ENCODE measurements at places on chromosomes 1 and 21.

GRCh38 chr1:17377325-17377953 lies 5.4 kb downstream of the PADI6 start:
- no peak for DNase-seq

- DNase-seq: no peak
Observed at GRCh38 chr1:184637664-184638240, 116.9 kb downstream of the EDEM3 start.

DNA sequence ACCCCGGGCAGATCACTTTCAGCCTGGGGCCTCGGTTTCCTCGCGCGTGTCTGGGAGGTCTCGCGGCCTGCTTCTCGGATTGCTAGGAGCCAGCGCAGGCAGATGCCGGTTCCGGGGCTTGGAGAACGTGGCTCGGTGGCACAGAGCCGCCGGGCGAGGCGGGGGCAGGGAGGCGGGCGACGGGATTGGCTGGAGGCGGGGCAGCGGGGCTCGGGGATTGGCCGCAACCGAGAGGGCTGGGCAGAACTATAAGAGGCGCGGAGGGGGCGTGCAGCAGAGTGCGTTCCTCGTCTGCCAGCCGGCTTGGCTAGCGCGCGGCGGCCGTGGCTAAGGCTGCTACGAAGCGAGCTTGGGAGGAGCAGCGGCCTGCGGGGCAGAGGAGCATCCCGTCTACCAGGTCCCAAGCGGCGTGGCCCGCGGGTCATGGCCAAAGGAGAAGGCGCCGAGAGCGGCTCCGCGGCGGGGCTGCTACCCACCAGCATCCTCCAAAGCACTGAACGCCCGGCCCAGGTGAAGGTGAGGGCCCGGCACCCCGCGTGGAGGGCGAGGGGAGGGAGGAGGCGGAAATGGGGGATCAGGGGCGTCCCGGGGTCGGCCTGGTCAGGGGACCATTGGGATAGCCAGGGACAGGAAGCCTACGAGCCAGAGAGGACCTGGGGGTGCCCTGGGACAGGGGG lies at the start of gene MFSD2A:
TSS of gene MFSD2A (plus strand) at position 276 of the 677 bp plus-strand sequence. CDS start at position 424, 148 bp downstream.
- DNase-seq: peak; percentile 99

DNA sequence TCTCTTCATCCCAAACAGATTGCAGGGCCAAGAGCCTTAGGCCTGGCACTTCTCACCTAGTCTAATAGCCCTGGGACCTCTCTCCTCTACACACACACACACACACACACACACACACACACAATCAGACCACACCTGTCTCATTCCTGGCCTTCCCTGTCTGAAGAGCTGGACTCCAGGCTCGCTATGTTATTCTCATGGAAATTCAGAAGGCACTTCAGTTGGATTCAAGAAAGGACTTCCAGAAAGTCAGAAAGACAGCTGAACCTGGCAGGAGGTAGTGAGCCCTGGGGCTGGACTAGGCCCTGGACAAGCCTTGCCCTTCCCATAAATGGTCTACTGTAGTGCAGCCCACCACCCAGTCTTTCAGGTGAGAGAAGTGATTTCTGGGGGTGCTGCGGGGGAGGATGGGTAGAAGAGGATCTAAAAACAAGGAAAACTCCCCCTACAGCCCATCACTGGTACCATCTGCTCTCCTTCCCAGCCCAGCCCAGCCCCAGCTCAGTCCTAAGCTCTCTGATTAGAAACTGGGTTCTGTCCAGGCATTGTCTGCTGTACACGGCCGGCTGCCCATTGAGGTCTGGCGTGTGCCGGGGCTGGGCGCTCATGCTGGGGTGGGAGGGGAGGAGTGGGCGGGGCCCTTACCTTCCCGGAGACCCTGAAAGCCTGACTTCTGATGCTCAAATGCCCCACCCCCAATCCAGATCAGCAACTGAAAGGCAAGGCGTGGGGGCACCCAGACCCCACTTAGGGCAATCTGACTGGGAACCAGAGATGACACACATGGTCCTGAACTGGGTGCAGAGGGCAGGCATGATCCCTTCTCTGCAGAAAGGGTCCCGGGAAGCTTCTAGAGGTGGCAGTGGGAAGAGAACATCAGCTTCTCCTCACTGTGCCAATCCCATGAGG lies 2.5 kb downstream of the KIF21B start:
- DNase-seq: no peak

DNA sequence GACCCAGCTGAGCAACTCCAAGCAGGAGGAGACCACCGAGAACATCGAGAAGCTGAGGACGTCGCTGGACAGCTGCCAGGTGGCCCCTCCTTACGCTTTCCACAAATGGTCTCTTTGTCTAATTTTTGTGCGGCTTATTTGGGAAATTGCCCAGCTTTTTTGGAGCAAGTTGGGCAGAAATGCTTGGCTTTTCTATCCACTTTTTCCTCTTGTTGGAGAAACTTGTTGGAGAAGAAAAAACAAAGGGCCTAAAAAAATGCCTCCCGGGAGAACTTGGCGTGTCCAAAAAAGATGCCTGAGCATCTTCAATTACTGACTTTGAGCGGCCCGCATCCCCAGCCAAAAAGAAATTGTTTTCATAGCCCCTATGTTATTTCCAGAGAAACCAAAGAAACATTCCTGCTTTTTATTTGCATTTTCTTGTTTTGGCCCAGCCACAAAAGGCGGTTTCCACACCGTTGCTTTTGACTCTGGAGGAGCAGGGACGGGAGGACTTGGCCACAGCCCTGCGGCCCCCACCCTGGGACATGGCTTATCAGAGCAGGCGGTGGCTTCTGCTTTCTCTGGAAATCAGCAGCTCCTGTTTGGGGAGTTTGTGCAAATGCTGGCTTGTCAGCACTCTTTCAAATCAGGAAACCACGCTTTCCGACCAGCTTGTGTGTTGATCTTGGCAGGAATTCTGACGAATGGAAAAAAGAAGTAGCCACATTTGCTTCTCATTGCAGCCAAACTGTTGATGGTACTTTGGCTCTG lies 81.2 kb upstream of the EFHD2 start:
- DNase-seq: no peak

DNA sequence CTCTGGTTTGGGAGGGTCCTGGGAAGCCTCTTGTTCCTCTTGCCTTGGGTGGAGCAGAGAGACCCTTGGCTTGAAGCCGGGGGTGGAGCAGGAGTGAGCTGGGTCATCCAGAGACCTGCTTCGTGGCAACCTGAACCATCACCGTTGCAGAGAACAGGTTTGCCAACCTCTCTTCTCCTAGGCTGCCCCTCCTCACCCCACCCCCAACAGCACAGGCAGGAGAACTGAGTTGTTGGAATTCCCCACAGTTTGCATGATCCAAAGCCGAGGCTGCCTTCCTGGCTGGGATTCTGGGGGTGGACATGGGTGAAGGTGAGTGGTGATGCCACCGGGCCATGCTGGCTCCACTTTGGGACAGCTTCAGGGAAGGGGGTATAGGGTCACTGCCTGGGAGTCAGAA lies 2.2 kb downstream of the WNT4 start:
- no peak for DNase-seq

GRCh38 chr1:40895601-40896000 lies 33.4 kb upstream of the CITED4 start:
- no peak for DNase-seq

DNA sequence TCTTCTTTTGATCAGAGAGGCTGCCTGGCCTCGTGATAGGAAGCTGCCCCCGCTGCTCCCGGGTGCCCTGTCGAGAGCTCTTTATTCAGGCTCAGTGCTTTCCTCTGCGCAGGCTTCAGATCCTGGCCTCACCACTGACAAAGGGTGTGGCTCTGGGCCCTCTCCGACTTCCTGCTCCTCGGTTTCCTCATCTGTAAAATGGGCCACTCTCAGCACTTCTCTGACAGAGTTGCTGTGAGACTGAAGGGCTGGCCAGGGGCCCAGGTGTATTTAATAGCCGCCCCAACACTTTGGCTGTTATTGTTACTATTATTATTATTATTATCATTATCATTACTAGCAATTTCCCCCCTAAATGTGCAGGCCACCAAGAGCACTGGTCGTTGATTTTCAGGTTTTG lies 61.0 kb upstream of the EFHD2 start:
- no peak for DNase-seq

Measured in NCI-H1092 (cell line).